IMR-90 (cell line): ENCODE measurements at places on chromosomes 6 and 20. TPM values are rescaled to one million over a fixed set of nuclear protein-coding genes. Genes with fewer than 3 reads are reported as not detected.

TFAP2A gene
- 0.72 and 1.1 TPM in 2 replicates for total RNA-seq

RBBP8NL gene
- not detected in 2 replicates for total RNA-seq

GRCh38 chr6:169167581-169168301, 85.9 kb downstream of the THBS2 start:
- peak overlapping the region; percentile 96 for H3K27ac ChIP-seq
- H3K4me3 ChIP-seq = no peak overlapping the region
- H3K36me3 ChIP-seq = no peaks in the 10 kb centered on the region
- DNase-seq = peak; percentile 99
- H3K27me3 ChIP-seq = no peaks in the 10 kb centered on the region

GRCh38 chr20:8078528-8078914, 53.5 kb upstream of the PLCB1 start:
- peaks cover 4% of the 10 kb centered on the region for H3K4me1 ChIP-seq
- H3K4me3 ChIP-seq = no peak overlapping the region
- no peaks in the 10 kb centered on the region; the same call in 1 of the 2 replicates for H3K27me3 ChIP-seq
- H3K36me3 ChIP-seq = no peaks in the 10 kb centered on the region
- DNase-seq = no peak

DNA sequence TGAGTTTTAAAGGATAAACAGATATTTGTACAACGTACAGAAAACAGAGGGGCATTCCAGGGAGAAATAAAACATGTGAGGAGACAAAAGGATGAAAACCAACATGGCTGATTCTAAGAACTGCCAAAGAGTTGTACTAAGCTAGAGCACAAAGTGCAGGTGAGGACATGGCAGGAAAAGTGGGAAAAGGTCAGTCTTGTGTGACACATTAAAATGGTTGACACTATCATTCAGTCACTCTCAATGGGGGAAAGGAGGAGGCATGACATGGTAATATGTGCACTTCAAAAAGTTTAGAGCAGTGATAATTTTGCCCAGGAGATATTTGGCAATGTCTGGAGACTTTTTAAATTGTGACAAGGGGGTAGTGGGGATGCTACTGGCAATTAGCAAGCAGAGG, 21.8 kb downstream of the PHIP start:
- peaks cover 17% of the 10 kb centered on the region for H3K36me3 ChIP-seq
- DNase-seq = no peak
- no peak overlapping the region for H3K4me3 ChIP-seq
- H3K27me3 ChIP-seq = no peaks in the 10 kb centered on the region
- H3K4me1 ChIP-seq = no peaks in the 10 kb centered on the region

- no peak overlapping the region for H3K4me3 ChIP-seq
- no peaks in the 10 kb centered on the region for H3K4me1 ChIP-seq
- H3K27me3 ChIP-seq = no peaks in the 10 kb centered on the region
- H3K27ac ChIP-seq = no peak overlapping the region
These were observed 184.7 kb downstream of the CDKAL1 start for GRCh38 chr6:20718705-20719653.

DNA sequence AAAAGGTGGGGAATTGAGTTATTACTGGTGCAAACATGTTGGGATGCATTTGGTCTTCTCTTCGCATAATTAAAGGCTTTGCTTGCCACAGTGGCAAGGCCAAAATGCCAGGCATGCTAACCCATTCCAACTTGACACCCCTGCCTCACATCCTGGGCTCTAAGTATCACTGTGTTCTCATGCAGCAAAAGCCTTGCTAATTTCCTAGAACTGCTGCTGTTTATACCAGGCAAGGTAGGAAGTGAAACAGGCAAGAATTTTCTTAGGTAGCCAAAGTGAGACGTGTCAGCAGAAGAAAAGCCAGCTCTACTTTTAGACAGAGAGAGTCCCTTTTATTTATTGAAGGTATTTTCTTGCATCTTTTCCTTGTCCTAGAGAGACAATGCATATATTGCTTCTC, 41.2 kb downstream of the LYRM2 start:
- H3K4me3 ChIP-seq = no peak overlapping the region
- H3K36me3 ChIP-seq = no peaks in the 10 kb centered on the region
- H3K4me1 ChIP-seq = no peaks in the 10 kb centered on the region
- no peak overlapping the region for H3K27ac ChIP-seq
- no peak for DNase-seq
- no peaks in the 10 kb centered on the region for H3K27me3 ChIP-seq

PRL gene
- total RNA-seq = not detected in 2 replicates

DNA sequence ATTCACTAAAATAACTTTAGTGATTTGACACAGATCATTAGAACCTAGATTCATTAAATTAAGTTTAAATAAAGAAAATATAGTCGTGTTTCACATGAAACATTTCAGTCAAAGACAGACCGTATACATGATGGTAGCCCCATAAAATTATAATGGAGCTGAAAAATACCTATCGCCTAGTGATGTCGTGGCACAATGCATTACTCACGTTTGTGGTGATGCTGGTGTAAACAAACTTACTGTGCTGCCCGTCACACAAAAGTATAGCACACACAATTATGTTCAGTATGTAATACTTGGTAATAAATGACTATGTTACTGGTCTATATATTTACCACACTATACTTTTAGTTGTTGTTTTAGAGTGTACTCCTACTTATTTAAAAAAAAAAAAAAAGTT, 17.3 kb downstream of the DST start:
- H3K27me3 ChIP-seq = no peaks in the 10 kb centered on the region
- peak; percentile 14 for DNase-seq
- no peak overlapping the region for H3K4me3 ChIP-seq
- H3K36me3 ChIP-seq = peaks cover 39% of the 10 kb centered on the region

TRIM38 gene
- total RNA-seq = 6.3 and 6.7 TPM in 2 replicates

GRCh38 chr6:81876971-81877370, 124.5 kb upstream of the TENT5A start:
- no peaks in the 10 kb centered on the region for H3K27me3 ChIP-seq
- no peaks in the 10 kb centered on the region for H3K36me3 ChIP-seq
- H3K27ac ChIP-seq = no peak overlapping the region
- no peak overlapping the region for H3K4me3 ChIP-seq

- no peaks in the 10 kb centered on the region for H3K27me3 ChIP-seq
- H3K27ac ChIP-seq = no peak overlapping the region
- H3K36me3 ChIP-seq = no peaks in the 10 kb centered on the region
- no peak for DNase-seq
- no peaks in the 10 kb centered on the region for H3K4me1 ChIP-seq
These were observed 123.1 kb upstream of the STXBP5 start for GRCh38 chr6:147081076-147081609.

DUSP15 gene
- total RNA-seq = not detected in 2 replicates

DNA sequence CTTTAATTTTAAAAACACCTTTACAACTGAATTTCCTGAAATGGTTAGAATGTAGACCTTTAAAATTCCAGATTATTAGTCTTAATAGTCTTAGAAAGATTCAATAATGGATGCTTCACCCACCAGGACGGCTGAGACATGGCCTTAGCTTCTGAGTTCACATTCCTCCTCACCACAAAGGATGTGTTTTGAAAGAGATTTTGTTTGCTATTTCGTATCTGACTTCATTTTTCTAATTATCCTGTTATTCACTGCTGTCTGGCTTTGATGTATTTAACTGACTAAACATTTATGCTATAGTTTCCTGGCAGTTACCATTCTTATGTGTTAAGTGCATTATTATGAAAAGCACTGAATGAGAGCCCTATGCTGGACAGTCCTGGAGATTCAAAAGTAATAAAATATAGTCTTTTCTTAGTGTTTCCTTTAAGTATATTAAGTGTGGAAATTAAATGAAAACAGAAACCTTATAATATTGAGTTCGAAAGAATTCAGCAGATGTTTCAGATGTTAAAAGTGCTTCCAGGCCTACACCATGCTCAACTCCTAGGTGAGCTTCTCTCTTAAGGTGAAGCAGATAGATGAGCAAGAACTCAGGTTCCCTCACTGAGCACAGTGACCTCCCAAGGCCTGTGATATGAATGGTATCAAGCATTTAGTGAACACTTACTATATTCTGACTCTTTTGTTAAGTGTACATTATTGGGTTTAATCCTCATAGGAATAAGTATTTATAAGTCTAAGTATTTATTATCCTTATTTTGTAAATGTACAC, 40.3 kb downstream of the MAP3K4 start:
- DNase-seq = peak; percentile 68
- H3K36me3 ChIP-seq = peaks cover 3% of the 10 kb centered on the region
- no peaks in the 10 kb centered on the region for H3K27me3 ChIP-seq

CASS4 gene
- 25.8 and 26.1 TPM in 2 replicates for total RNA-seq

GRCh38 chr6:47832386-47833100, 50.7 kb downstream of the OPN5 start:
- no peak overlapping the region for H3K4me3 ChIP-seq
- no peaks in the 10 kb centered on the region for H3K4me1 ChIP-seq
- no peak overlapping the region for H3K27ac ChIP-seq
- H3K27me3 ChIP-seq = no peaks in the 10 kb centered on the region
- DNase-seq = no peak

DNA sequence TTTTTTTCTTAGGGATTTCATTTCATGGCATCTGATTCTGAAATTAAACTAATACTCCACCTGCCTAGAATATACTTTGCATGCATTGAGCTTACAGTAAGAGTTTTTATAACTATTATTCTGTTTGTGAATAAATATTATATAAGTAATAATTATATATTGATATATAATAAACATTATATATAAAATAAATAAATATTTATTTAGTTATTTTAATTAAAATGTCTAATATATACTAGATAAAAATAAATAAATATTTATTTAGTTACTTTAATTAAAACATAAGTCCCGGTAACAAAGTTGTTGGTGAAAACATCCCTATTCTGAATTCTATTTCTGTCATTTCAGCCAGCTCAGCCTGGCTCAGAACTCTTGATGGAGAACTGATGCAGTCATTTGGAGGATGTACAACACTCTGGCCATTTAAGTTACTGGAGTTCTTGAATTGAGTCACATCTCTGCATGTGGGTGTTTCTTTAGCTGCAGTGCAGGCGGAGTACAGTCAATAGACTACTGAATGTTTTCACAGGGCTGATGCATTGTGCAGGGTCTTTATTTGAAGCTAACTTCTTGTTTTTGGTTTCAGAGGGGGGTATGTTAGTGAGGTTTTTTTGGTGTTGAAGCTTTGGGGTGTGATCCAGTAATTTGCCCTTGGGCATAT, 508.9 kb upstream of the ADGRB3 start:
- no peaks in the 10 kb centered on the region for H3K36me3 ChIP-seq
- no peak overlapping the region for H3K4me3 ChIP-seq
- no peaks in the 10 kb centered on the region for H3K4me1 ChIP-seq

DNA sequence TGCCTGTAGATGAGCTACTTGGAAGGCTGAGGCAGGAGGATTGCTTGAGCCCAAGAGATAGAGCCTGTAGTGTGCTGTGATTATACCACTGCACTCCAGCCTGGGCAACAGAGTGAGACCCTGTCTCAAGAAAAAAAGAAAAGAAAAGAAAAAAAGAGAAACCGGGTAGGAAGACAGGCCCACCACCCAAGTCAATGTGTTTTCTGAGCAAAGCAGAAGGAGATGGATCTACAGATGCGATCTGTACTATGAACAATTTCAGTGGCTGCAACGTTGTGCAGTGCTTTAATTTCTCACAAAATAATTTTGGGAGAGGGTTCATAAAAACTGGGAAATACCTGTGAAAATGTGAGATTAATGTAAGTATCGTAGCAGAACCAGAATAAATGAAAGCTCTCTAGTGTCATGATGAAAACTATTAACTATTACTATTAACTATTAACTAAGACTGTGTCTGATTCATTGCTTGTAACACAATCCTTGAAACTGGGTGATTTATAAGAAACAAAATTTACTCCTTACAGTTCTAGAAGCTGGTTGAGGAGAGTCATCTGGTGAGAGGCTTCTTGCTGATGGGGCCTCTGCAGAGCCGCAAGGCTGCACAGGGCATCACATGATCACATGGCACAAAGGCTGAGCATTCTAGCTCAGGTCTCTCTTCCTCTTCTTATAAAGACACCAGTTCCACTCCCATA, 233.1 kb upstream of the ZNF217 start:
- H3K27ac ChIP-seq = no peak overlapping the region
- H3K4me1 ChIP-seq = peaks cover 6% of the 10 kb centered on the region
- H3K4me3 ChIP-seq = no peak overlapping the region
- H3K27me3 ChIP-seq = no peaks in the 10 kb centered on the region
- DNase-seq = peak; percentile 18

- no peak for DNase-seq
- no peaks in the 10 kb centered on the region for H3K36me3 ChIP-seq
- no peaks in the 10 kb centered on the region for H3K27me3 ChIP-seq
- H3K27ac ChIP-seq = no peak overlapping the region
These were observed 360.6 kb upstream of the RUNX2 start for GRCh38 chr6:44967481-44967880.

GSTA3 gene
- total RNA-seq = not detected in 2 replicates

GRCh38 chr6:2851727-2852513, 10.3 kb upstream of the SERPINB1 start:
- H3K4me1 ChIP-seq = peaks cover 23% of the 10 kb centered on the region
- H3K27ac ChIP-seq = no peak overlapping the region
- DNase-seq = no peak
- no peak overlapping the region for H3K4me3 ChIP-seq
- H3K36me3 ChIP-seq = no peaks in the 10 kb centered on the region
- no peaks in the 10 kb centered on the region for H3K27me3 ChIP-seq

- H3K4me3 ChIP-seq = no peak overlapping the region
- peak; percentile 99 for DNase-seq
- H3K4me1 ChIP-seq = peaks cover 22% of the 10 kb centered on the region
- no peaks in the 10 kb centered on the region for H3K27me3 ChIP-seq
These were observed 84.4 kb downstream of the GMPR start for GRCh38 chr6:16322666-16323312.

DNA sequence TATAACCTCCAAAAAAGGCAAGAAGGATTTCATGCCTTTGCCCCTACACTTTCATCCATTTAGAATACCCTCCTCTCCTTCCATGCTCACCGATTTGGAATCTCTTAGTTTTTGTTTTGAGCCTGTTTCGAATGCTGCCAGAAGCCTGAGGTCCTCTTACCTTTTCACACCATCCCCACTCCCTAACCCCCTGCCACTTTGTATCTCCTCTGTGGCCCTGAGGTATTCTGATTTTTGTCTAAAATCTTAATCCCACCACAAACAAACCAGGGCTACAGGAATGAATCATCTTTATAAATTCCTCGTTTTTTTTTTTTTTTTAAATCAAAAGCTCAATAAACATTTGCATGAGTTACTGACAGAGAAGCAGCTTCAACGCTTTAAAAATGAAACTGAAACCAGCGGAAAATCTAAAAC, 1.6 kb upstream of the RPS12 start:
- H3K27ac ChIP-seq = peak overlapping the region; percentile 95; the same call in 1 of the 2 replicates
- peaks cover 2% of the 10 kb centered on the region for H3K4me1 ChIP-seq
- peaks cover under 1% of the 10 kb centered on the region for H3K27me3 ChIP-seq
- peak; percentile 59 for DNase-seq

SPACA1 gene
- total RNA-seq = not detected in 2 replicates

- DNase-seq = no peak
- H3K4me3 ChIP-seq = no peak overlapping the region
- no peaks in the 10 kb centered on the region for H3K36me3 ChIP-seq
- H3K27me3 ChIP-seq = no peaks in the 10 kb centered on the region
- H3K27ac ChIP-seq = no peak overlapping the region
These were observed 5.2 kb upstream of the MMS22L start for GRCh38 chr6:97288188-97288587.

IPCEF1 gene
- total RNA-seq = under 0.01 TPM in 2 replicates

GRCh38 chr20:7893014-7893730, 47.1 kb downstream of the HAO1 start:
- no peaks in the 10 kb centered on the region for H3K36me3 ChIP-seq
- no peak overlapping the region for H3K27ac ChIP-seq
- no peak overlapping the region for H3K4me3 ChIP-seq

VGLL2 gene
- not detected in 2 replicates for total RNA-seq

GRCh38 chr6:165685302-165685701, 22.3 kb upstream of the PDE10A start:
- DNase-seq = no peak
- no peaks in the 10 kb centered on the region; the same call in 1 of the 2 replicates for H3K4me1 ChIP-seq
- H3K27ac ChIP-seq = no peak overlapping the region
- no peaks in the 10 kb centered on the region for H3K36me3 ChIP-seq
- H3K4me3 ChIP-seq = no peak overlapping the region
